Stimulated activated naive CD4-positive, alpha-beta T cell (primary cell): ENCODE measurements at places on chromosomes 4 and X.

GRCh38 chr4:54058171-54058570, 6.2 kb downstream of the CHIC2 start:
- no peak for DNase-seq

DNA sequence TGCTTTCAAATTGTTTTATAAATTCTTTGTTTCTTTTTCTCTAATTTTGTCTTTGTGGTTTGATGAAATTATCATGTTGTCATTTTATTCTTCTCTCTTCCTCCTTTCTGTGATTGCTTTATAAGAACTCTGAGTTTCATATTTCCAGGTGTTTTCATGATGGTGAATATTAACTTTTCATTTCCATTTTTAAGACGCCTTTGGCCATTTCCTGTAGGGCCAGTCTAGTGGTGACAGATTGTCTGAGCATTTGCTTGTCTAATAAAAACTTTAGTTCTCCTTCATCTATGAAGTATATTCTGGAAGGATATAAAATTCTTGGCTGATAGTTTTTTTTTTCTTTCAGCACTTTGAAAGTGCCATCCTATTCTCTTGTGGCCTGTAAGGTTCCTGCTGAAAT, 128.1 kb downstream of the FAM13A start:
- no peak for DNase-seq

GRCh38 chrX:112211459-112211858, 128.9 kb upstream of the TRPC5 start:
- no peak for DNase-seq

DNA sequence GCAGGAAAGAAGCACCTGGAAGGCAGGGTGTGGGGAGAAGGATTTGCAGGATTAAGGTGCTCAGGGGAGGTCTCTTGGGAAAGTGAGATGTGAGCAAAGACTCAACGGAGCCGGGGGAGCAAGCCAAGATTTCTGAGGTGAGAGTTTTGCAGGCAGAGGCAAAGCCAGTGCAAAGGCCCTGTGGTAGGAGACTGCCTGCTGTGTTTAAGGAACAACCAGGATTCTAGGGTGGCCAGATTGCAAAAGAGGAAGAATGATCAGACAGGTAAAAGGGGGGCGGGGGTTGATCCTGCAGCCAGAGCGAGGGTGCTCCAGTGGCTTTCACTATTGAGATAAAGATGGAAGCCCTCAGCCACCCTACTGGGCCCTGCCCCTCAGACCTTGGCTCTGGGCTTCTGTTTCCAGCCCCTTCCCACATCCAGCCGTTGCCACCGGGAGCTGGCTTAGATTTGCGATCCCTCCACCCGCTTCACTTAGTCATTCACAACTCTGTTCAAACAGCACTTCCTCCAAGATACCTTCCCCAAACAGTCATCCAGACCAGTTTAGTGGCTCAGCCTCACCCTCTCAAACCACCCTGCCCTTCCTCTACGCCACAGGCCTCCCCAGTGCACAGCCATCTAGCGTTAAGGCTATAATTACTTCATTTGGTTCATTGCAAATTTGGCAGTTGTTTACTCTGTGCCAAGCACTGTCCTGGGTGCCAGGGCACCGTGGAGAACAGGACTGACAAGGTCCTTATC, 23.3 kb upstream of the BCOR start:
- no peak for DNase-seq

GRCh38 chr4:155690044-155690837, 23.6 kb downstream of the GUCY1A1 start:
- no peak for DNase-seq
